ENCODE measurements at places on chromosomes 3 and 15.

GRCh38 chr15:60480149-60480548 lies 1.2 kb upstream of the ICE2 start:
- no peak for DNase-seq

DNA sequence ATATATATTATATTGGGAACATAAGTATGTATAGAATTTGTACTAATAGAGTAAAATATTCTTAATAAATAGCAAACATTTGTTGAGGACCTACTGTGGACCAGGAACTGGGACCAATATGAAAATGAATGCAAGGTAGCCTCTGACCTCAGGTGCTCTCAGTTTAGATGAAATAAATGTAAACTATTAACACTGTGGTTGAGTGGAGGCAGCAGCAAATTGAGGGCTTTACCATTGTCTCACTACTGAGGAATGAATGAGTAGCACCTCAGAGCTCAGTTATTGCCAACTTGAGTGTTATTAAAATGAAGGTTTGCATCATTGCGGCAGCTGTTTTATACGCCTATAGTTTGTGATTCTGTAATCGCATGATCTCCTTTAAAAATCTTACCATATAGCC lies 90.9 kb upstream of the CGNL1 start:
- DNase-seq, result no peak

DNA sequence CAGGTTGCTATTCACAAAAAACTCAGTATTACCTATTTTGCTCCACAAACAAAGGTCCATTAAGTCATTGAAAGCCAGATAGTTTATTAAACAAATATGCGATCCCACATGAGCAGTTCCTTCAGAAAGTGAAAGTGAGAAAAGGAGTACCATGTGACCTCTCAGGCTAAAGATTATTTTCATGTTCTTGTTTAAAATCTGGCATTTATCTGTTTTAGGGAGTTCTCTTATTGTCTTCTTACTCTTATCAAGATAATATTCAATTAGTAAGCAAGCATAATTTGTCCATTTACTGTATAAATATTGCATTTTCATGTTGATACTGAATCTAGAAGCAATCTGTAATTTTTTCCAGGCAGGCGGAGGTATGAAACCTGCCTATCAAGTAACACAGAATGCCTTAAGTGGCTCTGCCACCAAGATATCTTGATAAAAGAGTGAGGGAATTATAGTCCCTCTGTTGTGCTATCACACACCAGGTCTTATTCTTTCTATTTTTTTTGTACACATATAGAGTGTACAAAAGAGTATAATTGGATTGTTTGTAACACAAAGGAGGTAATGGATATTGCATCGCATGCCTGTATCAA lies 20.1 kb upstream of the PLSCR5 start:
- DNase-seq, result no peak

GRCh38 chr15:39153716-39154115 lies 427.2 kb upstream of the THBS1 start:
- DNase-seq, result peak; percentile 39

DNA sequence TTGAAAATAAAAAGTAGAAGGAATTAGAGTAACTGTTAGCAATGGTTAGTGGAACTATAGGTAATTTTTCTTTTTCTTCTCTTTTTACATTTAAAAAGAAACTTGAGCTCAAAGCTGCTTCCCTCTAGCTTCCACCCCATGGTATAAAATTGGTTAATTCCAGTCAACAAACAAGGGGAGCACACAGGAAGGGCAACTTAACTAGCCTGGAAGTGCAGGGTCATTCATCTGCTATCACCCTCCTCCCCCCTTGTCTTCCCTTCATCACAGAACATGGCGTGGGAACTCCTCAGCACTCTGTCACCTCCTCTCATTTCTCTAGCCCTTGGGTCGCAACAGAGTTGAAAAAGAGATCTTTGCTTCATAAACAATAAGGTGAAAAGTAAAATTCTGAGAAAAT lies 20.0 kb downstream of the MASP1 start:
- no peak for DNase-seq

GRCh38 chr3:194075802-194076460 lies 60.0 kb upstream of the HES1 start:
- no peak for DNase-seq

DNA sequence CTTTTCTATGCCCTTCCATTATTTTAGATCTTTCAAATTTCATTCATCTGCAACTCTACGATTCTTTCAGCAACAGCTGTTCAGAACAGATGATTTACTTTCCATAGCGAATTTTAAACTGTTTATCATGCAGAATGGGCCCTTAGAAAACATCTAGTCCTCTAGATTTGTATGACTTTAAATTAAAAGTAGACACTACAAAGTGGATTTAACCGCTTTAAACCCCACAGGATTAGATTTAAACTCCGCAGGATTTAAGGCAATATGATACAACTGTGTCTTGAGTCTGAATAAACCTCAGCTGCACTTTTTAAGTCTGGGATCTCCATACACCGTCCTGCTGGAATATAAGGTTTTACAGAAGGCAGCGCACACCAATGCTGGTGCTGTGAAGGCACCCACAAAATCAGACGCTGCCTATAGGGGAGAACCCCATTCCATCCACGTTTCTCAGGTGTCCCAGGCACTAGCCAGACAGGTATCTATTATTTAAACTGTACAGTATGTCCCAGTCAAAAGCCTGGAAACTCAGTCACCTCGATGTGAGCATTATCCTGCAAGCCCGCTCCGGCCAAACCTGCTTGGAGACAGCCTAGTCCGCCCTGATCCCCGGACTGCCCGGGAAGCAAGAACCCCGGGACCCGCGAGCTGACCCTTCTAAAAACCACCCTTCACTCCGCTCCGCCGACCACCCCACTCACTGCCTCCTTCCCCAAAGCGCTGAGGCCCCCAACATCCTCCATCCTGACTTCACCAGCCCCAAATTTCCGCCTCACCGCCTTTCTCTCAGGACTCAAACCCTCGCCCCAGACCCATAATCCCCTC lies 768 bp downstream of the ANO10 start:
- no peak for DNase-seq

DNA sequence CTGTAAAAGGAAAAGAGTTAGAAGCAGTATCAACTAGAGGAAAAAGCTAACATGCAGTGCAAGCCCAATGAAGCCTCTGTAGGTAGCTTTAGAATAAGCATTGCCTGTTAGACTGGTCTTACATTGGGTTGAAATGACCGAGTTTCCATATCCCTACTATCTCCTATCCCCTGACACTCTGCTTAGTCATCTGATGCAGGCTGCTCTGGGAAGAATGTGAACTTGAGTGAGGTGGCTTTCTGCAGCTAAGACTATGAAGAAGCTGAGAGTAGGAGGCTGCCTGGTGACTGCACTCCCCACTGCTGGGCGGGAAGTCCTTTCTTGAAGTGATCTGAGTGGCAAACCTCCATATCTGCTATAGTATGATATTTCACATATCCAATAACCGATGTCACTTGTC lies 64.7 kb downstream of the OXSM start:
- DNase-seq, result no peak

DNA sequence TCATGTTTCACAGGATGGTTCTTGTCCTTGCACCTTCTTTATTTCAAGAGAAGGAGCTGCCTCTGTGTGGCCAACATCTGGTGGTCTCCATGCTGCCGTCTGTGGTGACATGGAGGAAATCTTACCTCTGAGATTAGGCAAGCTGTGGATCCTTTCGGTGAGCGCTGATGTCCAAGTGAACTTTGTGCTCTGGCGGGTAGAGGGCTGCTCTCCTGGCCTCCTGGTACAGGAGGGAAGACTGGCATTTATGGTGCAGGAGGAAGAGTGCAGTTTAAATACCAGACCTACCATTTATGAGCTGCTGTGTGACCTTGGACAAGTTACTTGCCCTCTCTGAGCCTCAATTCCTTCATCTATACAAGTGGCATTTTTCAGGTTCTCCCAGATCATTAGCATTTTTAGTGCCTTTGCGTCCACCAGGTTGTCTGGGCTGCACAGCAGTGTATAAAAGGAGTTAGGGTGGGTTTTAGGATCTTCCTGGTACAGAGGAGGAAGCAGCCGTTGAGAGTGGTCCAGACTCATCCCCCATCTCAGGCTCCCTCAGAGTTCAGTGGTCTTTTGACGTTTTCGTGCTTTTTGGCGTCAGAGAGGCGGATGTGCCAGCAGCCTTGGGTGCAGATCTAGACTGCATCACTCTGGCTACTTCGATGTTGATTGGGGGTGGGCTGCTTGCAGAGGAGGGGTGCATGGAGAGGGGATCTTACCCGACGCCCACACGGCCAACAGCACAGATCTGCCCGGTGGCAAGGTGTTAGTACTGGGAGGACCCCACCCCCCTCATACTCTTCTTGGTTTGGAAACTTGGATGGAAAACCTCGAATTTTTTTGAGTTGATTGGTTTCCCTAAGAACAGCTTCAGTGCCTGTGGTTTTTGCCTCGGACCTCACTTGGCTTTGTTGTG lies 162.2 kb downstream of the ITPR1 start:
- DNase-seq, result no peak

DNA sequence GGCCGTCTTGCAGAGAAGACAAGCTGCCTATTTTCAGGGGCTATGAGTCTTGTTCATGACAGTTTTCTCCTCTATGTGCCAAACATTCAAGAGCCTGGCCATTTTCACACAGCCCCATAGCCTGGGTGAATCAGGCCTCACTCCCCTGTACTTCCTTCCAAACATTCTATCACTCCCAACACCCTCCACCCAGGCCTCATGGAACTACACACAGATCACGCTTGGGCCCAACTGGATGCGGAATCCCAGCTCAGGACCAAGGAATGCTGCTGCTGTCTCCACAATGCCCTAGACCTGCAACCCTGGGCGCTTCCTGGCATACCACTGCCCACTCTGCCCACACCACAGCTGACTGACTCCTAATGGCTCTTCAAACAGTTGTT lies 39.4 kb upstream of the PCSK6 start:
- DNase-seq, result no peak

DNA sequence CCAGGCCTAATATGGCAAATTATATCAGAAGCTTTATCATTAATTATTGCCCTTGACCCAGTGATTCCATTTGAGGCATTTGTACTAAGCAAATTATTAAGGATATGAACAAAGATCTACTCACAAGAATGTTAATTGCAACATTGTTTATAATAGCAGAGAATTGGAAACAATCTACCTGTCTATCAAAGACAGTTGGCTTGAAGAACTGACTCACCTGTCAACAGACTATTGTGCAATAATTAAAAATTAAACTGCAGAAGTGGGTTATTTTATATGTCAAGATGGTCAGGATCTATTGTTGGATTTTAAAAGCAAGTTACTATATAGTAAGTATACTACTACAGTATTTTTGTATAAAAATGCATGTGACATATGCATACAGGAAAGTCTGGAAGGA lies 6.7 kb upstream of the FETUB start:
- DNase-seq, result no peak

DNA sequence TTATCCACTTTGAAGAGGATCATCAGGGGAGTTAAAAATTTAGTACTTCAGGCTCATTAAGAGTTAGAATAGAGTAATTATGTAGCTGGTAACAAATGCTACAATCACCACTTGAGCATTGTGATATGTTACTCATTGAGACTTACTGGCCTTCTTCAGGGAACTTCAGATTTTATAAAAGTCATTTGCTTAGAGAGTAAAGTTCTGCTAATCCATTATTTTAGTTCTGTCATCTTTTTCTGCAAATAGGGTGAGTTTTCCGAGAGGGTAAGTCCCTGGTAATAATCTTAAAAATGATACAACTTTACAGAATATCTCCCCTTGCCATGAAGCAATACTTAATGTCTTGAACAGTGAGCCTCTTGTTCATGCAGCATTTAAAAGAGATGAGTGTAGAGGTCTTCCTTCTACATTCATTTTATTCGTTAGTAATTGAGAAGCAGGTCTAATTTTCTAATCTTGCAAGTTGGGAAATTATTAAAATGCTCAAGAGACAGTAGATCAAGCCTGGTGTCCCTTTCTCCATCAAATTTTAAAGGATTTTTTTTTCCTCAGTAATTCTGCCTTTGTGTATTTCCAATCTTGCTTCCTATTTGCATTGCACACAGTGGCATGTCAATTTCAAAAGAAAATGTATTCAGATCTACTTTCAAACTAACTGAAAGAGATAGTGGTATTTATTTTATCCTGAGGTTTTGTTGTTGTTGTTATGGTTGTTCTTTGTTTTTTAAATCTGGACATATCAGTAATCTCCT lies 52.6 kb downstream of the MBNL1 start:
- no peak for DNase-seq

DNA sequence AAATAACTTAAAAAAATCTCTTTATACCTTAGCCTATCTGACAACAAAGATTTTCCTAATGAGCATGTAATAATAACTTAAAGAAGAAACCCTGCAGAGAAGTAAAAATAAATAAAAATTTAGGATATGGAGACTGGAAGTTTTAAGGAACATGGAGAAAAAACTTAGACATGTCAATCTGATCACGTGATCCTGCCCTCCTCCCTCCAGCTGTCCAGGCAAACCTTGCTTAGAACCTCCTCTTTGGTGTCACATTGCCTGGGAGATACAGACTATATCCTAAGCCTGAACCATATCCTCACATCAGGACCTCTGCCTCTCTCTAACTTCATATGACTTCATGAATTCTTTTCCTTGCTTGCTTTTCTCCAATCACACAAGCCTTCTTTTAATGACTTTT lies 275.5 kb downstream of the CNTN3 start:
- DNase-seq, result no peak

- DNase-seq, result no peak
Measured at GRCh38 chr3:8516047-8516661, 14.5 kb downstream of the LMCD1 start.

GRCh38 chr15:96093063-96093462 lies 237.4 kb upstream of the NR2F2 start:
- DNase-seq, result no peak

DNA sequence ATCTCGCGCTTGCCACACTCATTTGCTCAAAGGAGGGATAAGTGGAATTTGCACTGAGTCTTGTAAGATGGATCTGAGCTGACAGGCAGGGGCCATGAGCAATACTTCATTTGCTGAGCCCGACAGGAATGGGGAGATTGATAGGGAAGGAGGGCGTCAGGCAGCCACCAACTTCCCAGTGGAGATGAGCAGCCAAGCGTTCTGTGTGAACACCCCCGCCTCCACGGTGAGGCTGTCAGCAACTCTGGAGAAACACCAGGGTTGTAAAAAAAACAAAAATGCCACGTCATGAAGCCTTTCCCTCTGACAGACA lies 36.8 kb downstream of the TLE3 start:
- DNase-seq, result no peak

DNA sequence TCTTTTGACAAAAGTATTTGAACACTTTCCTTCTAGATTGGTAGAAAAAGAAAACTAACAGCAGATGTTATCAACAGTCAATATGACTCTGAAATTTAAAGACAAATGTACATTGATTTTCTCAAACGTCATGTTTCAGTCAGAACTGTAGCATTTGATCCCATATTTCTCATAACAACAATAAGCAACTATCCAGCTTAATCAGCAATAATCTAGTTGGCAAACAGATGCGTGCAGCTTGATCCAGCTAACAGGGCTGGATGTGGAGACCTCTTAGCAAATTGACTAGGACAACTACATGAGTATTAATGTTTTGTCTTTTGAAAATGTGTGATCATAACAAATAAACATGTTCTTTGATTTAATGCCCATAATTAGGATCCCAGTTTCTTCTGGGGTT lies 94.0 kb upstream of the STT3B start:
- DNase-seq, result no peak

All from NCI-H510A (cell line).